ENCODE measurements at places on chromosomes 12 and 14.

DNA sequence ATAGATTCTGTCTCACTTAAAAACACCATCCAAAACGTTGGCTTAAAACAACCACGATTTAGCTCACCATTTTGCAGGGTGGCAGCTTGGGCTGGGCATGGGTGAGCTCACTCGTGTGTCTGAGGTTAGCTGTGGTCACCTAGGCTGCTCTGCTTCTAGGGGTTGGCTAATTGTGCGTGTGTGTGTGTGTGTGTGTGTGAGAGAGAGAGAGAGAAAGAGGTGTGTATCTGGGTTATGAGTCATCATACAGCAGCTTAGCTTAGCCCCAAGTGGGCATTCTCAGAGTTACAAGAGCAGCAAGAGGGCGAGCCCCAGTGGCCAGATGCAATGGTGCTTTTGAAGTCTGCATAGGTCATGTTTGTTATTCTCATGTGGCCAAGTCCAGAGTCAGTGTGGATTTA, 6.0 kb downstream of the FBXW8 start:
- peak; percentile 65 for DNase-seq

- DNase-seq = no peak
Measured at GRCh38 chr14:37889087-37889486, 293.7 kb downstream of the TTC6 start.

DNA sequence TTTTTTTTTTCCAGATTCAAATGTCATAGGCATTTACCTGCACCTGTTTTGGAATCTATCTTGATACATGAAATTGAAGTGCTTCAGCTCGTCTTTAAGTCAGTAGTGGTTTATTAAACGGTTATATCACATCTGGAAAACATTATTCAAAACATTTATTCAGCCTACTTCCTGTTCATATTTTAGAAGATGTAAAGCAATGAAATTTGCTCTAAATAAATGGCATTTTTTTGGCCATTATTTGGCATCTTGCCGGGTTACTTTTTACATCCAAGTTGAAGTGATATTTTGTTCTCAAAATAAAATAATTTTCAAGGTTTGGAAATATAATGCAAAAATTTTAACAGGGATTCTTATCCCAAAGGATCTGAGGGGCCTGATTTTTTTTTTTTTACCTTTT, 103.1 kb downstream of the EML1 start:
- DNase-seq = no peak

GRCh38 chr12:87597114-87597513, 432.1 kb downstream of the C12orf50 start:
- no peak for DNase-seq

DNA sequence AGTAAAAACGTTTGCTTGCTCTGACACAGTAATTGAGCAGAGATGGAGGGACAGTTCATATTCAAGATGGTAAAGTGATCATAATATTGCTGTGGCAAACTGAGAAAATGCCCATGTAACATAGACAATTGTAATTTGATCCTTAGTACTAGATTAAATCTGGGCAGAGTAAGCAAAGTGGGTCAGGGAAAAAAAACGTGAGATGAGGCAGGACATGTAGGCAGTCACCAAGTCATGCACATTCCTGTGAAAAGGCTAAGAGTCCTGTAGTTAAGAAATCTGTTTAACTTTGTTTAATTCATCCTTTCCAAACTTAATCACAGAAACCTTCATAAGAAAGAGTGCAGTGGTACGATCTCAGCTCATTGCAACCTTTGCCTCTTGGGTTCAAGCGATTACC, 16.1 kb downstream of the BTBD7 start:
- DNase-seq = no peak

GRCh38 chr12:105451211-105451610, 120.7 kb downstream of the C12orf75 start:
- DNase-seq = peak; percentile 29

DNA sequence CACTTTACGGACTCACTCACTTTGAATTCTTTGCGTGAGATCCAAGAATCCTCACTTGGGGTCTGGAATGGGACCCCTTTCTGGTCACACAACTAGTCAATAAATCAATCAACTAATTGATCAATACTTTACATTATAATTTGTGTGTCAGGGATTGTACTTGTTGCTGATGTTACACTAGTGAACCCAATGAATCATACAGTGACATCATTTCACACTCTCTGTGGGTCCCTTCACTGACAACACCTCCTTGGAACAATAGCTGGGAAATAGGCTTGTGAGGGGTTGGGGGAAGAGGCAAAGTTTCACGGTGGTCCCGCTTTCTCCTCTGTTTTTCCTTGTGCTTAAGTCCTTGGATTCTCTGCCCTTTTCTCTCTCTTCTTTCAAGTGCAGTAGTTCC, 35.0 kb downstream of the TPH2 start:
- no peak for DNase-seq

DNA sequence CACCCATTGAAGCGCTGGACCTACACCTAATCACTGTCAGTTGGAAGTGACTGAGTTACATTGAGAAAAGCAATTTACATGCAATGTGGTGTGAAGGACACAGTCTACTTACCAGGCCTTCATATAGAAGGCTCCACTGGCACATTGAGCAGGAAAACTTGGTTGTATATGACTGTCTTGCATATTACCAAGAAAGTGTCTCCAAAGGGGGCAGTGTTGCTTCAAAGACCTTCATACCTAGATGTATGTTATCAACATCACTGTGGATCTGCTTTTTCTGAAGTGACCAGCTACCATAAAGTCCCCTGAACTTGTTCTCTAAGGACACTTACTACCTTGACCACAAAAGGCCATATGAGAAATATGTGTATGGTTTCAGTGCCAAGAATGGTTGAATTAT, 64.1 kb downstream of the NELL2 start:
- no peak for DNase-seq

GRCh38 chr12:119710965-119711551, 43.1 kb downstream of the PRKAB1 start:
- DNase-seq = no peak

DNA sequence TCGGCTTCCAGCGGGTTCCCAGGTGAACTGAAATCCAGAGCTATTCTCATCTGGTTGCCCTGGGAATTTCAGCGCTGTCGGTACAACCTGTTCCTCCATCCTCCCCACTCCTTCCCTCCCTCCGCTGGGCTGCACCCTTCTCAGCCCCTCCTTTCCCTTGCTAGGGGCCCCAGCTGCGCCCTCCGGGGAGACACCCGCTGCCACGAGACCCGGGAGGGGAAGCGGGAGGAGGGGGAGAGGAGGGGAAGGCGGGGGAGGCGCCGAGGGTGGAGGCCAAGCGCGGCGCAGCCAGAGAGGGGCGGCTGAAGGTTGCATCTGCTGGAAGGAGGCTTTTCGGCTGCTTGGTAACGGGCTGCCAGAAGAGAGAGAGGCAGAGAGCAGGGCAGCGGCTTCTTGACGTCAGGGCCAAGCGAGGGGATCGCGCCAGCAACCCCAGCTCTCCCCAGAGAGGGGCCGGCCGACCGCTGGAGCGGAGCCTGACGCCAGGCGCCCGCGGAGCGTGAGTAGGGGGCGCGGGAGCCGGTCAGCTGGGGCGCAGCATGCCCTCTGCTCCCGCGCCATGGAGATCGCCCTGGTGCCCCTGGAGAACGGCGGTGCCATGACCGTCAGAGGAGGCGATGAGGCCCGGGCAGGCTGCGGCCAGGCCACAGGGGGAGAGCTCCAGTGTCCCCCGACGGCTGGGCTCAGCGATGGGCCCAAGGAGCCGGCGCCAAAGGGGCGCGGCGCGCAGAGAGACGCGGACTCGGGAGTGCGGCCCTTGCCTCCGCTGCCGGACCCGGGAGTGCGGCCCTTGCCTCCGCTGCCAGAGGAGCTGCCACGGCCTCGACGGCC, at the start of gene KCNA5:
Gene KCNA5 (plus strand): TSS at position 291 of the 831 bp plus-strand sequence. CDS start 269 bp downstream, at position 560.
- no peak for DNase-seq

GRCh38 chr14:92880851-92881250, 42.1 kb upstream of the CHGA start:
- peak; percentile 45 for DNase-seq

- no peak for DNase-seq
Measured at GRCh38 chr12:53737093-53737808, 10.0 kb upstream of the CALCOCO1 start.
